ENCODE measurements at places on chromosomes 4 and X.

DNA sequence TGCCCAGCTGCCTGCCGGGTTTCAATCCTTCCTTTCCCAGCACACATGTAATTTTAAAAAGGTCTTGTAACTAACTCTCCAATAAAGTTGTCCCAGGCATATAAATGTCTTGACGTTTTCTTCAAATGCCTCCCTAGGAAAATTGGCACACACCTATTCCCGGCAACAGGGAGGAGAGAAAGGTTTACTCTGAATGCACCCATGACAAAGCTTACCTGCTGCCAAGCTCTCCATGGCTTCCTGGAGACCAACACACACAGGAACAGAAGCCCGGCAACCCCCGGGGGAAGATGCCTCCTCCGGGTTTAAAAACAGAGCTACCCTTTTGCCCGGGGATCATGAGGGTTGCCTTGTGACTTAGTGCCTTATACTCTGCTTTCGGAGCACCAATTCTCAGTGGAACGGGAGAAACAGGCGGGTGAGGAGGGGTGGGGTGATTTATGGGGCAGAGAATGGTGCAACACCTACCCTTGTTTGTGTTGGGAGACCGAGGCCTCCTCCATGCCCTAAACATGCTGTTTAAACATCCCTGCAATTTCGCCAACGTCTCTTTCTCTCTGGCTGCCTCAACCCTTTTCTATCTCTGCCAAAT, 4.8 kb upstream of the GYG2 start:
- no peak for DNase-seq

DNA sequence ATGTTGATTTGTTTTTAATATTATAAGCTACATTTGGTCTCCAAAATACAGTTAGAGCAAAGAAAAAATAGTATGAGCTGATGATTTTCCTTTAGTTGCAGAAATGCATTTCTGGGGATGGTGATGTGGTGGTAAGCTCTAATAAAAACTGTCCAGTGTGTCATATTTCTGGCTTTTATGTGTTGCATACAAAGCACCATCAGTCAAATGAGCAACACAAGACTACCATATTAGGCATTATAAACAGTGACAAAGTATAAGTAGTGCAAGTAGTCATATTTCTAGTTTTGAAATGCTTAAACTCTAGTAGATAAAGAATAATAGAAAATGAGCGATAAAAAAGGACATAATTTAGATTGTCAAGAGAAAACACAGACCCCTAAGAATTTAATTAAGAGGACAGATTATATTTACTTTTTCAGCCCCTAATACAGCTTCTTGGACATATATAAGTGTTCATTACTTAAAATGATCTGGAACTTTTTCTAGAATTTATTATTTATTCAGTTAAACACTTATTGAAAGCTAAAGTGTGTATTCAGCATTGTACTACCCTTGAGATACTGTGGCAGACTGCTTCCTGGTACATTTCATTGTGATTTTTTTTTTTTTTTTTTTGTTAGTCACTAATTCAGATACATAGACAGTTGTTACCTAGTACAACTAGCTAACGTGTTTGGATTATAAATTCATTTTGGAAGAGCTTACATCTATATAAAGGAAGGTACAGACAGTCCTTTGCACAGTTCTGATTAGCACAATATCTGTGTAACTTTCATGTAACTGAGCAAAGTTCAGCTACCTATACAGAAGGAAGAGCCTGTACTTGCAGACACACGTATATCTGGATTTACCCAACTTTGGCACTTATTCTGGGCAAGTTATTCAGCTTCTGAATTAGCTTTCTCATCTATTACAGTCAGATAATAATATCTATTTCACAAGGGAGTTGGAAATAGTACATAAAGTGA, 22.3 kb downstream of the RAP1GDS1 start:
- DNase-seq: no peak

DNA sequence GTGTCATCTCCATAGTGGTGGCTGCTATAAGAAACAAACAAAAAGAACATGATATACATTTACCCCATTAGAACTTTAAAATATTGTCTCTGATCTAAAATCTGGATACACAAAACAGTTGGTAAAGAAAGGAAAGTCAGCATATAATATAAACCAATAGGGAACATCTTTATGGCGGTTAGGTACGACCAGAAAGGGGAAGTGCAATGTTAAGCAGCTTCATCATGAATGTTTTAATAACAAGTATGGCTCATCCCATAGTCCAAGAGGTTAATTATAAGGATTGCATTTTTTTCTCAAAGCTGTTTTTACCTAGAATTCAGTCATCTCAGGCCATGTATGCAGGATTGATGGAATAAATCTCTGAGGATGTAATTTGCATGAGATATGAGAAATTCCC, 1869.7 kb downstream of the PCDH7 start:
- DNase-seq: no peak

DNA sequence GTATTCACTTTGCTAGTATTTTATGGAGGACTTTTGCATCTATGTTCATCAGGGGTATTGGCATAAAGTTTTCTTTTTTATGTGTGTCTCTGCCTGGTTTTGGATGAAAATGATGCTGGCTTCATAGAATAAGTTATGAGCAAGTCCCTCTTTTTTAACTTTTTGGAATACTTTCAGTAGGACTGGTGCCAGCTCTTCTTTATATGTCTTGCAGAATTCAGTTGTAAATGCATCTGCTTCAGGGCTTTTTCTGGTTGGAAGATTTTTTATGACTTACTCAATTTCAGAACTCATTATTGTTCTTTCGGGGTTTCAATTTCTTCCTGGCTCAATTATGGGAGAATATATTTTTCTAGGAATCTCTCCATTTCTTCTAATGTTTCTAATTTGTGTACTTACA, 9.1 kb upstream of the CSN2 start:
- DNase-seq: no peak

GRCh38 chrX:63526863-63527262, 175.7 kb upstream of the SPIN4 start:
- DNase-seq: no peak

DNA sequence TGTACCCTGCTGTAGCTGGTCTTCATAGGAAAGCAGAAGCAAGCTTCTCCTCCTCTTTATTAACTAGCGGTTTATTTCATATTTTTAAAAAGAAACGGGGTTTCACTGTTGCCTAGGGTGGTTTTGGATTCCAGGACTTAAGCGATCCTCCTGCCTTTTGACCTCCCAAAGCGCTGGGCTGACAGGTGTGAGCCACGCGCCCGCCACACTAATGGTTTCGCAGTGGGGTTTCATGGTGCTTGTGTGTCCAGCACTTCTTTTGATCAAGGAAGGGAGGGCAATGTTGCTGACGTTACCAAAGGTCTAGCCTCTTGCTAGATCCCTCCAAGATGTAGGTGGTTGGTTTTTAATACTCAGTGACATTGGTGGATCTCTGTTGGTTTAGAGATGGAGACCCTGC, 1.4 kb downstream of the MAEA start:
- peak; percentile 35 for DNase-seq

- no peak for DNase-seq
These were observed 22.8 kb upstream of the HADH start for GRCh38 chr4:107966903-107967302.

- no peak for DNase-seq
These were observed 71.5 kb upstream of the VEGFC start for GRCh38 chr4:176864238-176864637.

Measured in NCI-H1417 (cell line).